Spleen (tissue), 13 donors: ENCODE measurements at places on chromosomes 6 and 20.
A peak's percentile ranks its signal among the peaks of the same experiment; 100 is the strongest.

DNA sequence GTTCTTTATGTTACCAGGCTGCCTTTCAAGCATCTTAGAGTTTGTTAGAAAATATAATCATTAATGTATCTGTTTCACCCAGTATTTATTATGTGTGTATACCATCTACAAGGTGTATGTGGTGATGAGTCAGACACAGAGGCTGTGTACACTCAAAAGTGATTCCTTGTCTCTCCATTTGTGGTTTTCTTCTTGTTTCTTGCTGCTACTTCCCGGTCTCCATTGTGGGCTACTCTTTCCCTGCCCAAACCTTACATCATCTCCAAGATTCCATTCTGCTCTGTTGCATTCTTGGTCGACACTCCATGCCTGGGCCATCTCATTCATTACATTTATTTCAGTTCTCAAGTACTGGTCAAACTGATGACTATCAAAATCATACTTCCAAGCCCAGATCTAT lies 182.2 kb upstream of the STXBP5 start:
- no peak for DNase-seq

DNA sequence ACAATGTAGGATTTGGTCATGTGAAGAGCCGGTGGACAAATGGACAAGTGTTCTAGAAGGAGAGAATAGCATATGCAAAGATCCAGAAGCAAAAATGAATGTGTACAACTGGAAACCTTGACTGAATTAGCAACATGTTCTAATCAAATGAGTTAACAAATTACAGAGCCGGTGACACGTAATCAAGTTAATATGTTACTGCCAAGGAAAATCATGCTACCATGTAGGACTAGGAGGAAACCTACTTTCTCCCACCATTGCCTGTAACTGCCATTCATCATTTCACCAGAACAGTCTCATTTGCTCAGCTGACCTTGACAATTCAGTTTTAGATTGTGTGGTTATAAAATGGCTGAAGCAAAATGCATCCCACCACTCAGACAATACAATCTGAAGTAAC lies 179.4 kb downstream of the KIF16B start:
- no peak for DNase-seq

- peak; percentile 65 for DNase-seq
Measured at GRCh38 chr20:57090590-57091560, 175.6 kb downstream of the BMP7 start.

- no peak for DNase-seq
Measured at GRCh38 chr6:99940582-99940981, 53.4 kb downstream of the MCHR2 start.

GRCh38 chr20:37619496-37619895 lies 74.3 kb upstream of the CTNNBL1 start:
- no peak for DNase-seq

DNA sequence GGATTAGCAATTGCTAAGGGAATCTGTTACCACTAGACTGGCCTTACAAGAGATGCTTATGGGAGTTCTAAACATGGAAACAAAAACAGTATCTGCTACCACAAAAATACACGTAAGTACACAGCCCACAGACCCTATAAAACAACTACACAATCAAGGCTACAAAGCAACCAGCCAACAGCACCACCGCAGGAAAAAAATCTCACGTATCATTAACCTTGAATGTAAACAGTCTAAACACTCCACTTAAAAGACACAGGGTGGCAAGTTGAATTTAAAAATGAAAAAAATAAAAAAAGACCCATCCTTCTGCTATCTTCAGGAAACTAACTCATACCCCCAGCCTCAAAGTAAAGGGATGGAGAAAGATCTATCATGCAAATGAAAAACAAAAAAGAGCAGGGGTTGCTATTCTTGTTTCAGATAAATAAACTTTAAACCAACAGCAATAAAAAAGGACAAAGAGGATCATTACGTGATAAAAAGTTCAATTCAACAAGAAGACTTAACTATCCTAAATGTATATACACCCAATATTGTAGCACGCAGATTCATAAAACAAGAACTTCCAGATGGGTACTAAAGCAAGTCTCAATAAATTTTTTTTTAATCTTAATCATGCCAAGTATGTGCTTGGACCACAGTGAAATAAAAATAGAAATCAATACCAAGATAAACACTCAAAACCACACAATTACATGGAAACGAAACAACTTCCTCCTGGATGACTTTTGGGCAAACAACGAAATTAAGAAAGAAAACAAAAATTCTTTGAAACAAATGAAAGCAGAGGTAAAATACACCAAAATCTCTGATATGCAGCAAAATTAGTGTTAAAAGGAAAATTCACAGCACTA lies 52.3 kb downstream of the RNGTT start:
- no peak for DNase-seq

DNA sequence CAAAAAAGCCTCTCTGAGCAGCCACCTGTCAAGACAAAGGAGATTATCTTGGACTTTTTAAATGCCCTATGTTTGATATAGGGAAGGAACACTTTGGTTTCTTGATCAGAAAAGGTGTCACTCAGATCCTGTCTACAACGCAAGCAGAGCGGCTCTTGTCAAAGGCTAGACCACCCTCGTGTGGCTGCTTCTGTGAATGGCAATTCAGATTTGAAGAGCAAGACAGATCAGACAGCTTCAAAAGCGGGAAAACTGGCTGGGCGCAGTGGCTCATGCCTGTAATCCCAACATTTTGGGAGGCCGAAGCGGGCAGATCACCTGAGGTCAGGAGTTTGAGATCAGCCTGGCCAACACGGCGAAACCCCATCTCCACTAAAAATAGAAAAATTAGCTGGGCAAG lies 10.1 kb upstream of the NXT1 start:
- no peak for DNase-seq

DNA sequence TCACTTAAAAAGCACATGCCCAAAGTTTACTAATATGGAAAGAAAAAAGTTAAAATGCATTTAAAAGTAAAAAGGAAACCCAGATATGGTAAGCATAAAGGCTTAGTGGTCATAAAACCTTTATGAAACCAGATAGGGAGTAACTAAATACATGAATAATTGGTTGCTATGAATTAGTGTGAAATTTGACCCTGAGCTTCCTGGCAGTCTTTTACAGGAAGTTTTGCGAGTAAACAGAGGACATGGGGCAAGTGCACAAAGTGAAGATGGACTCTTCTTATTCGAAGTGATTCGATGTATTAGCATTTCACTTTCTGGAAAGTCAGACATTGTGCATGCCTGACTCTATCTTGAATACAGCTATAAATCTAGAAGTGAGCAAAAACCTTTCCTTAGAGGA lies 90.9 kb upstream of the MLIP start:
- DNase-seq = no peak

GRCh38 chr6:11727998-11728961 lies 50.3 kb downstream of the ADTRP start:
- no peak for DNase-seq
